Body of pancreas (tissue), 4 donors: ENCODE measurements at places on chromosomes 3 and 15.

- DNase-seq, result no peak
Measured at GRCh38 chr15:89179966-89180875, 41.2 kb downstream of the RLBP1 start.

- peak; percentile 46 for DNase-seq
Measured at GRCh38 chr15:58440158-58440910, 8.5 kb downstream of the LIPC start.

GRCh38 chr15:46129145-46129544 is 494.3 kb downstream of the SQOR start:
- DNase-seq, result no peak

DNA sequence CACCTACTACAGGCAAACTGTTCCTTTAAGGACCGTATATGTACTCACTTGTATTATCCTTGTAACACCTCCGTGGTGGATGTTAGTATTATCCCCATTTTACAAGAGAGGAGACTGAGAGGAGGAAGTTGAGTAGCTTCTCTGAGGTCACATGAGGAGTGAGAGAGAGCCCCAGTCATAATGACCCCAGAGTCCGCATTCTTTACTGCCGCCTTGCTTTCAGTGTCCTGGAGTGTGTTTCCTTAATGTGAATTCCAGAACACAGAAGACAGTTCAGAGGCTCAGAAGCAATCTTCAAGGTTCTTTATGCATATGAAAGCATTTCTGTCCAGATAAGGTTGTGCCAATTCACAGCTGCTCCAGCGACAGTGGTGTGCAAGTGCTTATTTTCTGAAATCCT is 199.2 kb downstream of the CACNA2D3 start:
- DNase-seq, result no peak

GRCh38 chr3:143084856-143085731 is 34.5 kb upstream of the CHST2 start:
- no peak for DNase-seq

DNA sequence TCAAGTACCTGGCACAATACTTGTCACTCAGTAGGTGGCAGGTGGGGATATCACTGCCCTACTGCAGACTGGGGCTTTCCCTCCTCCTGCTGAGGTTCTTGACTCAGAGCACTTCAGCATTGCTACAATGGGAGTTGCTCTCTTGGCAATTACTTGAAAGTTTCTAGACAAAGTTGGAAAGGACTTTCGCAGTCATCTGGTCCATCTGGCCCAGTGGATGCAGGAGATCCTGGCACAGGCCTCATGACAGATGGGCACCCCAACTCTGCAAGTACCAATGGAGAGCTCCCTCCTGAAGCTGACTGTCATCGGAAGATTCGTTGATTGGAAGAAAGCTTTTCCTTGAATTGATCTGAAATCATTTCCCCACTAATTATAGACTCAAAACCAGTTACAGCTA is 19.2 kb upstream of the IGF2BP2 start:
- no peak for DNase-seq

DNA sequence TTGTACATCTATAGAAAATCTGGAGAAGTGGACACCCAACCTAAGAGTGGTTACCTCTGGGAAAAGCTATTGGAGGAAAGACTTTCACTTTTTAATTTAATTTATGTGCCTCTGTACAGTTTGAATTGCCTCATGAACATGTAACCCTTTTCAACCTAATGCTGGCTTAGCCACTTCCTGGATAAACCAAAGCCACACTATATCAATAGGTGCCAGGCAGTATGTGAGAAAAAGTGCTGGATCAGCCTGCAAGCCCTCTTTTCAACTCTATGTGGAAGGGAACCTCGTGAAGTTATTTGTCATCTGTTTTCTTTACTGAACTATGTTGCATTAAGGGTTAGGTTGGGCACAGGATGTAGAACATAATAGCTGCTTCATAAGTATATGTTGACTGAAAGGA is 9.3 kb upstream of the TOPAZ1 start:
- no peak for DNase-seq

DNA sequence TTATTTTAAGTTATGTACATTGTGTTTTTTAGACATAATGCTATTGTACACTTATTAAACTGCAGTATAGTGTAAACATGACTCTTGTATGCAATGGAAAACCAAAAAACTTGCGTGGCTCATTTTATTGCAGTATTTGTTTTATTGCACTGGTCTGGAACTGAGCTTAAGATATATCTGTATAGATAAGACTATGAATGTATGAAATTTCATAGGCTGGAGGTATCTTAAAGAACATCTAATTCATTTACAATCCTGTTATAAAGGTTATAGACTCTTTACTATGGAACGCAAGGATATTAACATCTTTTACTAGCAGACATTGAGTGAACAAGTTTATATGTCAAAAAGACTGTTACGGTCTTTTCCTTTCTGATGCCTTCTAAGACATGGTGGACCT is 459.4 kb downstream of the IL5RA start:
- DNase-seq, result no peak

- no peak for DNase-seq
Measured at GRCh38 chr15:94230431-94230882, 904 bp upstream of the MCTP2 start.

DNA sequence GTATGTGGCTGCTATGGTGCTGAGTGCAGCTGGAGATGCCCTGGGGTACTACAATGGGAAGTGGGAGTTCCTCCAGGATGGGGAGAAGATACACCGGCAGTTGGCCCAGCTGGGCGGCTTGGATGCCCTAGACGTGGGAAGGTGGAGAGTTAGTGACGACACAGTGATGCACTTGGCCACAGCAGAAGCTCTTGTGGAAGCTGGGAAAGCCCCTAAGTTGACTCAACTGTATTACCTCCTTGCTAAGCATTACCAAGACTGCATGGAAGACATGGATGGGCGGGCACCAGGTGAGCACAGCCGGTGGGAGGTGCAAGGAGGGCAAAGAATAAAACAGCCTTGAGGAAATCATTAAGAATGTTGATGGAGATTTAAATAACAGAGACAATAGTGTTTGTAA is 2.9 kb downstream of the ADPRH start:
- no peak for DNase-seq

DNA sequence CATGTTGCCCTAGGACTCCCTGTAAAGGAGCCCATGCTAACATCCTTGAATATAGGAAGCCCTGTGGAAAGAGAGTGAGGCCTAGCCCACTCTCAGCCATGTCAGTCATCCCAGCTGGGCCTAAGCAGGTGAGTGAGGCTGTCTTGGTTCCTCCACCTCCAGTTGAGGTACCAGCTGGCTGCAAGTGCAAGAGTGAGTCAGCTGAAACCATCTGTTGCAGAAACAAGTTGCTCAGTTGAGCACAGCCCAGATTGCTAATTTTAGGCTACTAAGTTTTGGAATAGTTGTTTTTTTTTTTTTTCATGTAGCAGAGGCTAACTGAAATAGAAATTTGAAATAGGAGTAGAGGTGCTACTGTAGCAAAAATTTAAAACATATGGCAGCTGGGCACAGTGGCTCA is 43.7 kb upstream of the ADPGK start:
- no peak for DNase-seq

DNA sequence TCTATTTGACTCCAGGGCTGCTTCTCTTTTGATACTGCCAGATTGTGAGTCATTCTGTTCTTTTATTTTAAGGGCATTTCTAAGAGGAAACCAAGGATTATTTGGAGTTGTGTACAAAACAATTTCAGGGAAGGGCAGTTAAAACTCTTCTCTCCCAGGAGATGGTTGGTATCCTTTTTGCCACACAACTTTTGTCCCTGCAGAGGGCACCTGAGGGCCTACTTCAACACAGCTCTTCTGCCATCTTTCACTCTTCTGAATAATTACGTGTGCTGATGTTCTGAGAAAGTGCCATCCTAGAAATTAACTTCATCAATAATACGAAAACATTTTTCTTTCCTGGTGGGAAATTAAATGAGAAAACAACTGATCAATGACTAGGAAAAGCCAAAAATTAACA is 75.7 kb upstream of the GADL1 start:
- no peak for DNase-seq

GRCh38 chr3:23709987-23710386 is 95.8 kb upstream of the UBE2E1 start:
- no peak for DNase-seq

- no peak for DNase-seq
Measured at GRCh38 chr3:132964266-132964665, 73.9 kb upstream of the TMEM108 start.

DNA sequence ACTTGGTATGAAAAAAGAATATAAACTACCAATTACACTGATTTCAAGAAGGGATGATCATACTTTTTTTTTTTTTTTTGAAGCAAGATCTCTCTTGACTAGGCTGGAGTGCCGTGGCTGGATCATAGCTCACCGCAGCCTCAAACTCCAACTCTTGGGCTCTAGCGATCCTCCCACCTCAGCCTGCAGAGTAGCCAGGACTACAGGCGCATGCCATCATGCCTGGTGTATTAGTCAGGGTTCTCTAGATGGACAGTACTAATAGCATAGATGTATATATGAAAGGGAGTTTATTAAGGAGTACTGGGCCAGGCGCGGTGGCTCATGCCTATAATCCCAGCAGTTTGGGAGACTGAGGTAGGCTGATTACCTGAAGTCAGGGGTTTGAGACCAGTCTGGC is 11.5 kb upstream of the SEC11A start:
- DNase-seq, result no peak

GRCh38 chr3:45124352-45124751 is 21.8 kb downstream of the CDCP1 start:
- DNase-seq, result no peak

- DNase-seq, result no peak
Measured at GRCh38 chr3:58754074-58754473, 87.5 kb upstream of the FAM3D start.

GRCh38 chr3:111796566-111796965 is 62.5 kb upstream of the PHLDB2 start:
- DNase-seq, result no peak

DNA sequence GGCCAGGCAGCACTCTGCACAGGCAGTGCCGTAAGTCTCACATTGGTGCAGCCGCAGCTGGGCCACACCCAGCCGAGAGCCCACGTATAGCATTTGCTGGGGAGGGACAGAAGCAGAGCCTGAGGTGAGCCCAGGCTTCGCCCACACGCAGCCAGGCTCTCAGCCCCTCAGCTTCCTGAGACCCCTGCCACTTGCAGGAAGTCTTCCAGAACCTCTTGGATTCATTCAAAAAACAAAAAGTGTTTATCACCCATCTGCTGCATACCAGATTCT is 6.9 kb downstream of the SEMA3G start:
- DNase-seq, result no peak

- DNase-seq, result no peak
Measured at GRCh38 chr3:39295184-39295775, 15.4 kb upstream of the CX3CR1 start.

DNA sequence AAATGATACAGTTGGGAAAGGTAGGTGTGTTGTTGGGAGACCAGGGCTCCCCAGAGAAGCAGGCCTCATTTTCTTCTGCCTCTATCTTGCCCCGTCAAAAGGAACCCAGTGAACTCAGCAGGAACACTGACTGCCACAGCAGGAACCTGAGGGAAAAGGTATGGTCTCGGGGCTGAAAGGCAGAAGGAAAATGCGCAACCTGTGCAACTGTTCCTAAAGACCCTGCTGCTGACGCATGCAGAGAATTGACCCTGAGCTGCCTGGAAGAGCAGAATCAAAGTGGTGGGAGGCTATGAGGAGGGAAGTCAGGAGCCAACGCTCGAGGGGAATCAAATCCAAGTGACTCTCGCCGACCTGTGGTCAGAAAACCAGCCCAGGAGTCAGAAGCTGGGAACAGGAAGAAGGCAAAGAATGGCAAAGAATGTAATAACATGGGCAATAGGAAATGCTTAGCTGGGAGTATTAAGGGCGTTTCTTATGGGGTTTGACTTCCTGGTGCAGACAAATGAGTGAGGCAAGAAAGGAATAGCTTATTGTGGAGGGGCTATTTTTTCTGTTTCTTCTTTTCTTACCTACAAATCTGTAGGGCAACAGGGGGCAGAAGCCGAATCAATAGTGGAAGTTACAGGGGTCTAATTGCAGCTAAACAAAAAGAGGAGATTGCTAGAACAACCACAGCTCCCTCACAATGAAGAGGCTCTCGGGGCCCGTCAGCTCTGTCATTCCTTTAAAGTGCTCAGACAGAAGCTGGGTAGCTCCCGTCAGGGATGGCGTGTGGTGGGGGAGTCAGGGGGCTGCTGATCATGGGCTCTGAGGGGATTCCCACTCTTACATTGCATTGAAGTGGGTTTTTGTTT is 65.4 kb upstream of the DLG1 start:
- no peak for DNase-seq

GRCh38 chr3:36693670-36694069 is 70.7 kb downstream of the DCLK3 start:
- DNase-seq, result no peak

DNA sequence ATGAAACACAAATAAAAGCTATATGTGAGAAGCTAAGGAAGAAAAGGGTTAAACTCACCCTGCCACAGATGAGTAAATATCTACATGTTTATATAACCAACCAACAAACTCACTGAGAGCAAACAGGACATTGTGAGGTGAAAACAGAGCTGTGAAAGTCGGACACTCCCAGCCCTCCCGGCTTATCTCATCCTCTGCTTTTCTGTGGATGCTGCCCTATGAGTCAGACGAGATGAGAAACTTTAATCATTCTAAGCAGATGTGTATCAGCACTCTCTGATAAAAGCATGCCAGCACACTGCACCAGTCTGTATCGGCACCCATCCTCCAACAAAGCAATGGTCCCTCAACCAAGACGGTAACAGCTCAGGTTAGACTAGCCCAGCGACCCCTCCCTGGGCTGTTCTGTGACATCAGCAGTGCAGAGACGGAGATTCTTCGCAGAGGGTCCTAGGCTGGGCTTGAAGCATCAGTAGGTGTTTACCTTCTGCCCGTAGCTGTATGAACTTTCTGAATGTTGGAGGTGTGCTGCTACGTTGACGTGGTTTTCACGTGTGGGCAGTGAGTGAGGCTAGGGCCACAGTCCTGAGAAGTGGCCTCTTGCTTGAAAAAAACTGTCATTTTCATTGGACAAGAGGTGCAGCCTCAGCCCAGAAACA is 119.8 kb upstream of the ALDH1A3 start:
- DNase-seq, result no peak

- DNase-seq, result no peak
Measured at GRCh38 chr3:194877291-194878119, 191.8 kb downstream of the FAM43A start.

GRCh38 chr3:26631390-26631738 is 8.8 kb downstream of the LRRC3B start:
- DNase-seq, result no peak

DNA sequence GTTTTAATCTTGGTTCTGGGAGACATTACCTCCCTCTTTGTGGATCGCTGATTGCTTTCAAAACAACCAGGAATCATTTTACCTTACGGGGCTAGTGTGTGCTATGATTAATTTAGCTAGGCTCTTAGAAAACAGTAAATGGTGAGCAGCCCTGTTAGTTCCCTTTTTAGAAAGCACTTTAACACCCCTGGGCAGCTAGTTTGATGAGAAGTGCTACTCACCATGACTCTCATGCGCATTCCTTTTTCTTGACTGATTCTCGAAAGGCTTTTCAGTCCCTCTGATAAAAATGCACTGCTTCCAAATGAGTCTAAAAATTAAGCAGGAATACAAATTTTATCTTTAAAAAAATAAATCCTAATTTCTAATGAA is 75.3 kb upstream of the LEKR1 start:
- no peak for DNase-seq

DNA sequence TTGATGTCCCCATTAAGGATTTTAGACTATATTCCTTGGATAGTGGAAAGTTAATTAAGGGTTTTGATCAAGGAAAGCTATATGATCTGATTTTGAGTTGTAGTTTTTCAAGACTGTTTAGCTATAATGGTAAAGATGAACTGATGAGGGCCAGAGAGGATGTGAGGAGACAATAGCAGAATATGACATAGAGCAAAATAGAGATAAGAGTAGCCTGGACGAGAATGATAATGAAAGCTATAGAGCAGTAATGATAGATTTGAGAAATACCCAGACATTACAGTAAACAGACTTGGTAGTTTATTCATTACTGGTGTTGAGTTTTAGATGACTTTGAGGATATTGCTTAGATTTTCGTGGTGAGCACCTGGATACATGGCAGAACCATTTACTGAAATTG is 3.8 kb downstream of the SUCNR1 start:
- no peak for DNase-seq
